ENCODE measurements at places on chromosomes 7 and 10.

DNA sequence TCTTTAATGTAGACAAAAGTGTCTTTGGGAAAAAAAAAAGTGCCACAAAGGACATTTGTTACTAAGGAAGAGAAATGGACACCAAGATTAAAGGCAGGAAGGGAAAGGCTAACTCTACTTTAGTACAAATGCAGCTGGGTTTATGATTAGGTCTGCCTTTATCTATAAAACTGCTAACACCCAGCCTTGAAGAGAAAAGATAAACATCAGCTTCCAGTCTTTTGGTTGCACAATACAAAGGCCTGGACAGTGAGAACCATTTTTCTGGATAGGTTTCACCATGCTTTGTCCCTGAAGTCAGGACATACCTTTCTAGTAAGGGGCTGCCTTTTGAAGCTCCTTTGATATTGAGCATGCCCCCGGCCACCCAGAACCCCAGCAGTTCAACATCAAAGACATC lies 45.1 kb downstream of the ZNF248 start:
- DNase-seq = no peak

DNA sequence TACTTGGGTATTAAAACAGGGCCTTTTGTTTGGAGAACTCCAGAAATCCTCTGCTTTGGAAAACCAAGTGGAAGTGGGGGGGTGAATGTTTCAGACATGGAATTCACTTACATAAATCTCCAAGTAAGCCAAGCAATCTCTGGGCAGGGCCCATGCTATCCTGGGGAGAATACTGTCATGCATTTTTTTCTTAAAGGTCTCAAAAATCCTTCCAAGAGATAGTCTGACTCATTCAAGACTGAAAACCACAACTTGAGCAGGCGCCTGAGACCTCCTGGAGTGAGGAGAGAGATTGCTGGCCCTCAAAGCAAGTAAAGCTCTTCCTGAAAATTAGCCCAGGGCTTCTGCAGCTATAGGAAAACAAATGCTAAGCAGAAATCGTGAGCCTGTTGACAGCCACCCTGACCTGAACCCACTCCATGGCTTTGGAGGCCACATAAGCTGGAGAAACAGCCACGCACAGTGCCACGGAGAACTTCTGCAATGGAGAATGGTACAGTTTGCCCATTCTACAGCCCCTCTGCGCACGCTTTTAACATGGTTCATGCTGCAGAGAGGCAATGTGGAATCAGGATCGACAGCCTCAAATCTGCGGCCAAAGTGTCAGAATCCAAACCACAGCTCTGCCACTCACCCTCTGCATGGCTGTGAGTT lies 203.1 kb upstream of the AUTS2 start:
- peak; percentile 1 for DNase-seq

DNA sequence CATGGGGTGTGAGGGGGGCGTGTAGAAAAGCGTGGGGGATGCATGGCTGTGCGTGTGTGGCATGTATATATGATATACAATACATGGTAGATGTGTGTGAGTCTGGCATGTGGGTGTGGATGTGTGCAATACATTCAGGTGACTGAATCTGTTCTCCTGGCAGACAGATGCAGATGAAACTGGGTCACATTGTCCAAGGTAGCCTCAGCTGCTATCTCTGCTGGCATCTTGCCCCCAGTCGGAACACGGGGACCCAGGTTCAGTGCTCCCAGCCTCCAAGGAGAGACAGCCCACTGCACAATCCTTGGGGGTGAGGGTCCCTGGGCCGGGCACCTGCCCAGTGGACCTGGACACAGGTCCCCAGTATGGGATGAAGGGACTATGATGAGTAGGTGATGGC lies 12.4 kb upstream of the SRRM3 start:
- DNase-seq = no peak

- DNase-seq = peak; percentile 89
These were observed 421.9 kb upstream of the GALNT17 start for GRCh38 chr7:70710011-70710480.

DNA sequence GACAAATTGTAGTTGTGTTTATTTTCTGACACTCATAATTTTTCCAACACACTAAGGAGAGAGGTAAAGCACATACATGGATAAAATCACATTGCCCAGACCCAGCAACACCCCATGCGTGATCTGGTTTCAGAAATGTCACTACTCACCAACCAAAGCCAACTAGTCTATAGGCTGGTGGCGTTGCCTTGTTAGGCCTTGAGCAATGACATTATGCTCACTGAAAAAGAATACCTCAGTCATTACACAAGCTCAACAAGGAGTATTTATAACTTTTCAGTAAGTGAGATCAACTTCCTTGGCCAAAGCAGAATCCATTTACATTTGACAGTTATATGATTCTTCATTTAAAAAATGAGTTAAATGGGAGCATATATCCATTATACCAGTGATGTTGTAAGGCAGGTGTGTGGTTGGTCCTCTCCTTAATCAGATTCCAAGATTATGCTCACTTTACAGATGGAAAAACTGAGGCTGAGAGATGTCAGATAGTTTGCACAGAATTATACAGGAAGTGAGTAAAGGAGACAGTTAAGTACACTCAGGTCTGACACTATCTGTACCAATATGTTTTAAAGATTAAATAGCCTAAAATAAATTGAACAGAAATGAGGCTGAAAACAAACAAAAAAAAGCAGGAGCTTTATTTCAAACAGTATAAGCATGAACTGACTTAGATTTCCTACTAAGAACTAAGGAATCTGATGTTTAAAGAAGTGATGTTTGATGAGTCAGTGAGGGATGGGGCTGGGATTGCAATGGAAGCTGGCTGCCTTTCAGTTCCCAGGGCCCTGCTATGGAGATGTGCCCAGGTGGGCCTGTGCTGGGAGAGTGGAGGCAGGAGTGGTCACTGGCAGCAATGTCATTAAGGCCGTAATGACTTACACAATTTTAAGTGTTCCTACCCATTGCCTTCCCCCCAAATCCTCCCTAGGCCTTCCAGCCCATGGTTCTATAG lies 118.3 kb downstream of the RAPGEF5 start:
- DNase-seq = no peak

DNA sequence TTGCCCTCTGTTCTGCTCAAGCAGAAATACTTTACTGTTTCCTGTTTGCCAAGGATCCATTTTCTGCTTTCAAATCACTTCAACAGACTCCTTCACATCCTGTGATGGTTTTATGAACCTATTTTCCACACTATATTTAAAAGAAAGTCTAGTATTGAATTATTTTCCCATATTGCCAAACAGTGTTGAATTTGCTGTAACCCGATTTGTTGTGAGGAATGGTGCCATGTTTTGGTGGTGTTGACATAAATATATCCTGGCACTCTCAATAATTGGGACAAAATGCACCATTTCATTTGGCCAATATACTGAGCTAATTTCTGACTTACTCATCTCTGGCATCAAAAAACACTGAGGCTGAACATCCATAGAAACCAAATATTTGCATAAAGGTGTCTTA lies 615.4 kb upstream of the SEMA3D start:
- no peak for DNase-seq

DNA sequence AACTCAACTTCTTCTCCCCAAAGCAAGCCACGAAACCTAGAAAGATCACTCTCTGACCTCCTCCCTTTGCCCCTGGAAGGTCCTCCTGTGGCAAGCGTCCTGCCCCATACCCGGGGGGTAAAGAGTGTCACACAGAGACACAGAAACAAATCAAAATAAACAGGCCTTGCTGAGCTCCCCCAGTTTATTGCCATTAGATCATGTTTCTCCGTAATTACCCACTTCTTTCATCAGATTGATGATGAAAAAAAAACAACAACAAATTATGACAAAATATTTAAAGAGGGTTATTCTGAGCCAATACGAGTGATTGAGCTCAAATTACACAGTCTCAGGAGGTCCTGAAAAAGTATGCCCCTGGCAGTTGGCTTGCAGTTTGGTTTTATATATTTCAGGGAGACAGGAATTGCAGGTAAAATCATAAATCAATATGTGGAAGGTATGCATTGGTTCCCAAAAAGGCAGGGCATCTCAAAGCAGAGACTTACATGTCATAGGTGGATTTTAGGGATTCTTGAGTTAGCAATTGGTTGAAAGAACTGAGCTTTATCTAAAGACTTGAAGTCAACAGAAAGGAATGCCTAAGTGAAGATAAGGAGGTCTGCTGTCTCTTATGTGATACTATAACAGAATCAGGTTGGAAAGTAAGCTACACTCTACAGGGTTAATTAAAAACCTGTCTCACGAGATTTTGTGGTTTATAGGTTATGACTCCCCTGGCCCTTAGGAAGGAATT lies 86.2 kb downstream of the APBB1IP start:
- DNase-seq = peak; percentile 30

DNA sequence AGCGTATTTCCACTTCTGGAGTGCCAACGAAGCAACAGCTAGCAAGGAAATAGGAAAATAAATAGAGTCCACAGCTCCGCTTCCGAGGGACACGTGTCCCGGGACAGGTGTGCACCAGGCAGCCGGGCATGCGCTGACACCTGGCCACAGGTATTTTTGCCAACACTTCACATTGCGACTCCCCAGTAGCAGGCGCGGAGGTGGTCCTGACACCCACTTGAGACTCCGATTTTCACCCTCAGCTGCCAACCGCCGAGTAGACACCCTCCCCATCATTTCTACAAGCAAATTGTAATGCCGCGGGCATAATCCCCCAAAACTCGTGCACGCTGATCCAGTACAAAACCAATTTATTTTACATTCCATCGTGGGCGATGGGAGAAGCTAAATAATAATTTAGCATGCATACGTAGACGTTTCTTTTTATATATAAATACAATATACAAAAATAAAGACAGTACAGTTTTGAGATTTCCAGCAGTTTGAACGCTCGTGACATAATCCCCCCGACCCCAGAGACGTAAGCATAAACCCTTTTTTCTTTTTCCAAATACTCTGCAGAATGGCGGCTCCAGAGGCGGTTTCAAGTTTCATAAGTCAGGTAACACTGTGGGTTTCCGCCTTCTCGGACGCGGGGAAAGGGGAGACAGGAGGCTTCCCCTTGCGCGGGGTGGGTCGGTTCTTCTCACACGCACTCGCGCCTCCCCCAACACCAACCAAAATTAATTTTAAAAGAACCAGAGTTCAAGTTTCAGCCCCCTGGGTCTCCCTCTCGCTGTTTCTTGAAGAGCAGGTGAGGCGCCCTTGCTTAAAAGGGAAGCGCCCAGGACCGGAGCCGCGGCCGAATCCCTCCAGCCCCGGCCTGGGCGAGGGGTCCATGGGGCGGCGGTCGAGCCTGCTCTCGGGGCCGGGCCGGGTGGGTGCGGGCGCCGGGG lies 5.7 kb downstream of the MNX1 start:
- DNase-seq = no peak

GRCh38 chr10:5741276-5741675 lies 56.6 kb downstream of the TASOR2 start:
- no peak for DNase-seq
